ENCODE measurements at places on chromosomes 6 and 20.

GRCh38 chr20:7966176-7966575, 25.9 kb upstream of the HAO1 start:
- DNase-seq, result no peak

DNA sequence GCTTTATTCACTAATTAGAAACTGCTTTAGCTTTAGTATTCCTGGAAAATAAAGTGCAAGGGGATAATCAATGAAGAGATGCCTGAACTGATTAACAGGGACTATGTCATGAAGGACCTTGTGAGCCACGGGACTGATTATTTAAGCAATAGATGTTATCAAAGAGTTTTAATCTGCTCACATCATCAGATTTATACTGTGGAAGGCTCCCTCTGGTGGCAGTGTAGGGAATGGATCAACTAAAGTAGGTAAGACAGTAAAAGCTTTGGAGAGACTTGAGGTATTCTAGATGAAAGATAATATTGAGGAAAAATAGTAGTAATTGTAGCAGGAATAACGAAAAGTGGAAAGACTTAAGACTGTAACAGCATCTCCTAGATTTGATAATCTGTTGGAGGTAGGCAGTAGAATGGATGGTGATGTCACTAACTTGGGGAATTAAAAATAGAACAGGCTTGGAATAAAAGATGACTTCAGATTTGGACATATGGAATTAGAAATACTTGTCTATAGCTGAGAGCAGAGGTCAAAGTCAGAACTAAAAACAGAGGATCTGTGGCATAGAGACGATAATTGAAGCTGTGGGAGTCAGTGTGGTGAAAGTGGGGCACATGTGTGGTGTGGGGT, 80.3 kb upstream of the HTR1E start:
- peak; percentile 59 for DNase-seq

DNA sequence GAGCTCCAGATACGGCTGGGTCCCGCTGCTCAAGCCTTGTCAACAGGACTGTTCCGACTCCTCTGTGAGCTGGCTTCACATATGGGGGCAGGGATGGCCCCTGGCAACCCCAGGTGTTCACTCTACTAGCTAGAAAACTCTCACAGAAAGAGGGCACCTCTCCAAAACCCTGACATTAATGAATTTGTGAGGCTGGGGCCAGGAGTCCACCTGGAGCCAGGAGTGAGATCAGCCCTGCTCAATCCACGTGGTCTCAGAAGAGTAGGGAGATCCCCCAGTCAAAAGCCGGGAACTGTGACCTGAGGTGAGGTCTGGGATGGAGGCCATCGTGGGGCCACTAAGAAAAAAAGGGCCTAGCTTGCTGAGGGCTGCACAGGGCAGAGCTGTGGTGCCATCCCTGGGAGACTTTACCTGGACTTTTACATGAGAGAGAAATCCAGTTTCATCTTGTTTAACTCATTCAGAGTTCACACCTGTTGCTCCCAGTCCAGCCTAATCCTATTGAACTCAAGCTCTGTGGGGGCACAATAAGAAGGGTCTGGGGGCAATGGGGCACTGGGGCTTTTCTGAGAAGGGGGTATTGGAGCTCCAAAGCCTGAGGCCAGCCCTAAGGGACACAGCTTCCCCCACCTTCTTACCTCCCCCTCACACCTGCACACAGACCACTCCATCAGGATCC, 144.3 kb upstream of the MLN start:
- no peak for DNase-seq

DNA sequence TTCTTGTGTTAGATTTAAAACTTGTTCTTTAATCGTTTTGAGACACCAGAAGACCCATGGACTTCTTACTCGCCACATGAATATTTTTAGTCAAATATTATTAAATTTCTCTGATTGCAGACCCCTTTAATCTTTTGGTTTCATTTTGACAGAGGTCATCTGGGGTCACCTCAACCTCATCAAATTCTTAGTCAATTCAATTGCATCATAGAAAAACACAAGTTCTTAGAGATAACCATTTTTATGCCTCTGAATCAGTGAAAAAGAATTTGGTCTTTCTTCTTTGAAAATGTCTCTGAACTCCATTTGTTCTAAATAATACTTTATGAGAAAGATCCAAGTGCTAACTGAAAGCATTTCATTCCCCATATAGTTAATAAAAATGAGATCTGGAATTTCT, 55.2 kb upstream of the CBLN4 start:
- no peak for DNase-seq

DNA sequence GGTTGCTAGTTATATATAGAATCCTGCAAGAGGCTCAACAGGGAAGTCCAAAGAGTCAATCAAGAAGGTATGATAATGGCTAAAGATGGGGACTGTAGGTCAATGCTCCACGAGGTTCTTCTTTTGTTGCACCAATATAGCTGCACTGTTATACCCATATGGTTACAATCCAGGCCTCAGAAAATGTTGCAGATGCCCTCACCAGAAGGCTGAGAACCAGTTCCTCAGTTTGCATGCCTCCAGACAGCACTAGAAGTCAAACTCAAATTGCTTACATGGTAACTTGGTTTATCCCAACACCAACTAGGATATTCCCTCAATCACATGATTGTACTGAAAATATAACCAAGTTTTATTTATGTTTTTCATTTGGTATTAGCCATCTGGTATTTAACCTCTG, 12.1 kb downstream of the EEF1A1 start:
- no peak for DNase-seq

GRCh38 chr6:149862922-149863697, 1.0 kb downstream of the LRP11 start:
- peak; percentile 80 for DNase-seq
